Smooth muscle cell of trachea (primary cell): ENCODE measurements at places on chromosomes 5 and 9. TPM values are rescaled to one million over a fixed set of nuclear protein-coding genes. Genes with fewer than 3 reads are reported as not detected.

The GRXCR2 gene
- total RNA-seq = not detected in 2 replicates

The MUSK gene
- total RNA-seq = 1.7 and 1.9 TPM in 2 replicates

The KLHL3 gene
- 1.2 and 3.8 TPM in 2 replicates for total RNA-seq

The UAP1L1 gene
- 31.3 and 34.7 TPM in 2 replicates for total RNA-seq

The TXNDC8 gene
- total RNA-seq = 1.9 TPM in 1 of 2 replicates, not detected in the other

The IFNA21 gene
- total RNA-seq = not detected in 2 replicates

The GIN1 gene
- 7.1 and 7.4 TPM in 2 replicates for total RNA-seq

The RECK gene
- 81.6 and 138 TPM in 2 replicates for total RNA-seq

The POU4F3 gene
- not detected in 2 replicates for total RNA-seq

The TEX48 gene
- not detected in 2 replicates for total RNA-seq

The C9orf153 gene
- 0.15 and 0.50 TPM in 2 replicates for total RNA-seq

The C9orf50 gene
- total RNA-seq = 0.17 and 0.44 TPM in 2 replicates

The MARCOL gene
- total RNA-seq = not detected in 2 replicates

The CDHR2 gene
- total RNA-seq = under 0.01 TPM in 2 replicates

The ZNF483 gene
- total RNA-seq = 1.8 and 2.8 TPM in 2 replicates

The NELFB gene
- 53.4 and 63.5 TPM in 2 replicates for total RNA-seq

The FANCG gene
- 11.7 and 23.1 TPM in 2 replicates for total RNA-seq

The CETN3 gene
- 7.6 and 21.2 TPM in 2 replicates for total RNA-seq

The ANKRD34B gene
- total RNA-seq = not detected in 2 replicates

The MGAT1 gene
- total RNA-seq = 116 and 140 TPM in 2 replicates

The FABP6 gene
- not detected in 2 replicates for total RNA-seq

The ATG12 gene
- 70.8 and 103 TPM in 2 replicates for total RNA-seq

The HMGXB3 gene
- 42.2 and 42.9 TPM in 2 replicates for total RNA-seq

The DBH gene
- total RNA-seq = not detected in 2 replicates

The DAB2IP gene
- total RNA-seq = 6.7 and 22.2 TPM in 2 replicates

The ORM2 gene
- not detected in 2 replicates for total RNA-seq

The SLC1A1 gene
- 7.7 and 12.9 TPM in 2 replicates for total RNA-seq

The EPB41L4B gene
- 0.15 and 0.66 TPM in 2 replicates for total RNA-seq

The CDC37L1 gene
- total RNA-seq = 24.4 and 30.1 TPM in 2 replicates

The ZNF454 gene
- 1.6 and 2.5 TPM in 2 replicates for total RNA-seq

The PDE6A gene
- not detected in 2 replicates for total RNA-seq

The LMX1B gene
- total RNA-seq = not detected in 2 replicates

The RLN1 gene
- 0.17 and 0.29 TPM in 2 replicates for total RNA-seq

The NFIL3 gene
- total RNA-seq = 47.1 and 56.0 TPM in 2 replicates

The ZNF300 gene
- total RNA-seq = 5.1 and 14.1 TPM in 2 replicates
